Activated T-cell treated with anti-CD3 and anti-CD28 coated beads, Interleukin-2, amount 50 U/mL, for 1 hour (primary cell): ENCODE measurements at places on chromosomes 3 and 15.

DNA sequence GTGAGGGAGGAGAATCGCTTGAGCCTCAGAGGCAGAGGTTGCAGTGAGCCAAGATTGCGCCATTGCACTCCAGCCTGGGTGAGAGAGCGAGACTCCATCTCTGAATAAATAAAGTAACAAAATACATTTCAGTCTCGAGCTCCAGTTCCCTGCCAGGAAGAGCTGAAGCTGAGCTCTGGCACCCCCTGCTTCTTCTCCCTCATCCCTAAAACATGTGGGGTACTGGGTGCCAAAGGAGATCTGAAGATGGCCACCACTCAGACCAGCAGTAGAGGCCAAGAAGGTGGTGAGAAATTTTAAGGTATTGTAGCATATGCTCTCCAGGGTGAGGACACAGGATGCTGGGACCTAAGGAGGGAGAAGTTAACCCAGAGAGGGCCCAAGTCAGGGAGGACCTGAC lies 75.0 kb upstream of the CGNL1 start:
- no peak for DNase-seq

GRCh38 chr15:63104727-63105126 lies 16.9 kb upstream of the LACTB start:
- no peak for DNase-seq

- DNase-seq: no peak
Measured at GRCh38 chr3:127260826-127261555, 26.9 kb downstream of the PRR20G start.

DNA sequence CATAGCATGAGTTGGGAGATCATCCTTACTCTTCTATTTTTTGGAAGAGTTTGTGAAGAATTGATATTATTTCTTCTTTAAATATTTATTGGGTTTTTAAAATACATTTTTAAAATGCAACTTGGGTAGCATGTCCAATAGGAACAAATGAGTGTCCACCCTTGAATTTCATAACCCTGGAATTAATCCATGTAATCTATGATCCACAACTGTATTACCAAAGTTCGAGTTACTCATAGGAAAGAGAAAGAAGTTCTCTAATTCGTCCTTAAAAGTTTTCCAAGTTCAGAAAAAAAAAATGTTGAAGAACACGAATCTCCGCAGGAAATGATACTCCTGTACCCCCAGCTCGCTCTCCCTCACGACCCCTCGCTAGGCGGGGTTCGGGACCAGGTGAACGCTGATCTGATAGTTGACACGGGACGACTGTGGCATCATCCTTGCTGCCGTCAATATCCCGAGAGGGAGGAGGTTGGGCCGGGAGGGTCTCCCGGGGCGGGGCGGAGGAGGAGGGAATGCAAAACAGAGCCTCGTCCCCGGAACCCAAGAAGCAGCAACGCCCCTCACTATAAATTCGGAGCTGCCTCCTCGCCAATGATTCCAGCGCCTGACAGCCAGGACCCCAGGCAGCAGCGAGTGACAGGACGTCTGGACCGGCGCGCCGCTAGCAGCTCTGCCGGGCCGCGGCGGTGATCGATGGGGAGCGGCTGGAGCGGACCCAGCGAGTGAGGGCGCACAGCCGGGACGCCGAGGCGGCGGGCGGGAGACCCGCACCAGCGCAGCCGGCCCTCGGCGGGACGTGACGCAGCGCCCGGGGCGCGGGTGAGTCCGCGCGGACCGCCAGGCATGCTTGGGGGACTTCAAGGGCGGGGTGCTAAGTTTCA lies at the start of gene AGTR1:
Gene AGTR1 (plus strand): TSS at position 598 of the 884 bp plus-strand sequence. CDS start 43,133 bp downstream, outside the sequence.
- DNase-seq: no peak

DNA sequence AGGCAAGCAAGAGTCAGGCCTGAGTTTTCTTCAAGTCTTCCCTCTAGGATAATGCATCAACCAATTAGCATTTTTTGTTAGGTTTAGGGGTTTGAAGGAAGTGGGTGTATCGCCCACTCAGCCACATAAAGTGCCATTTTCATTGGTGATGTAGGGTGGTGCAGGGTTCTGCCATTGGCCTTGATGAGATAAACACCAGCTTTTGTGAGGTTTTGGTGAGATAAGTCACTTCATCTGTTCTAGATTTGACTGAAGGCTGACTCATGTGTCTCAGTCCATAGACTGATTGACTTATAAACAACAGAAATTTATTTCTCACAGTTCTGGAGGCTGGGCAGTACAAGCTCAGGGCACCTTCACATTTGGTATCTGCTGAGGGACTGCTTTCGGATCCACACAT lies 84.5 kb upstream of the C3orf80 start:
- no peak for DNase-seq

DNA sequence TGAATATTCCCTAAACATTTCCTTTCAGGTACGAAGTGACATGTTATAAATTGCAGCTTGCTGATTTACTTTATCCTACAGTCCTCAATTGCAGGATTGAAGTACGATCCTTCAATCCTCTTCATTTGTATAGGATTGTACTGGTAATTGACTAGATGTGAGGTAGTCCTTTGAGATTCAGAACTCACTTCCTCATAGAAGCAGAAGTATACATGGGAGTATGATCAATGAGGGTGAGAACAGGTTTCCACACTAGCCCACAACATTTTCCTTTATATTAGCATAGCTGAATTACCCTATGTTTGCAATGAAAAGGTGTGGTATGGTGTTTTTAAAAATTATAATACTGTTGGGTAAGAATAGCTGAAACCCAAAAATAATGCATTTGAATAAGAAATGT lies 160.0 kb upstream of the UMPS start:
- no peak for DNase-seq

- no peak for DNase-seq
Measured at GRCh38 chr3:76063019-76063418, 277.7 kb upstream of the ZNF717 start.
